ENCODE measurements at places on chromosomes 2 and 18. TPM values are rescaled to one million over a fixed set of nuclear protein-coding genes. Genes with fewer than 3 reads are reported as not detected.

- DNase-seq, result no peak
Measured at GRCh38 chr2:64854773-64855237, 134.4 kb upstream of the SLC1A4 start.

DNA sequence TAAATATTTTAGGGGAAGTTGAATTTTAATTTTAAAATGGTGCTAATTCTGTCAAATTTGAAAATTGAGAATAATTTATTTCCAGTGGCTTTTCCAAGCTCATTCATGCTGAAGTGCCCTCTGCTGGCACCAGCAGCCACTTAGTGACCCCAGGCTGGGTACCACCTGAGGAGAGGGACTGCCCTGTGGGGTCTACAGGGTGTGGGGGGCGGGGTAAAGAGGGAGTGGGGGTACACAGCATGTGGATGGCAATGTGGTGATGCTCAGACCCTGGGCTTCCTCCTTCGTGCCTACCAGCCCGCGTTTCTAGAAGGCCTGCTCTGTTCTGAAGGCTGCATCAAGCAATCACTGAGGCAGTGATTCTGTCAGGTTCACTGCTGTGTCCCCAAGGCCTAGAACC is 45.1 kb upstream of the SCLY start:
- DNase-seq, result no peak

DNA sequence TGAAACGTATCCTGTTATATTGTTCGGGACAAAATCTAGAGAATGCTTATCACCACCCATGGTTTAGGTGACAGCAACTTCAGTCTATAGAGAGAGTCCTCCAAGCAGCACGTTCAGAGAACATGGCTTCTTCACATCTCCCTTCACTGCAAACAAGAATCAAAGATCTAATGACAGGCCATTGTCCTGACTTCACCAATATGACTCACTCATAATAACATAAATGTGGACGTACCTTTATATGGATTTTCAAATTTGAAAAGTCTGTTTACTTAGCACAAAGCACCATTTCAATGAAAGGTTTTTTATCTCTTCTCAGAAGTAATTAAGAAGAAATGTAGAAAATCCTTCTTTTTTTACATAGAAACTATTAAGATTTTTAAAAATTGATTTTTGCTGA is 46.7 kb downstream of the KLF7 start:
- no peak for DNase-seq

Gene ABHD3
- 17.0 TPM for total RNA-seq

DNA sequence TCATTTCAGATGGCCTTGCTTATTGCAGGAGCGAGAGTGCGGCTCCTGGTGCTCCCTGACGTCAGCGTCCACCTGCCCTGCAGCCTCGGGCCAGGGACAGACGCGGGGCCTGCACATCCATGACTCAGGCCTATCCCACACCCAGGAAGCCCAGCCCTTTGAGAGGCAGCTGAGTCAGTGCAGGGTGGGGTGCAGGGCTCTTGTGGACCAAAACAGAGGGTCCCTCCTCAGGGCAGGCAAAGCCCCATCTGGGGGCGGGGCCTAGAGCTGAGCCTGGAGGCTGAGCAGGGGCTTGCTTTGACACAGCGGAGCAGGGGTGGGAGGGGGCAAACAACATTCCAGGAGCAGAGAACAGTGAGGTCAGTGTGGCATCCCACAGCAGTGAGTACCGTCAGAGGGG is 7.7 kb upstream of the ARHGEF4 start:
- peak; percentile 80 for DNase-seq

Data from fibroblast of lung (primary cell).